SJSA1 (cell line): ENCODE measurements at places on chromosomes 7 and 10. TPM values are rescaled to one million over a fixed set of nuclear protein-coding genes. Genes with fewer than 3 reads are reported as not detected.

Gene TAX1BP1
- total RNA-seq, result 97.4 and 101 TPM in 2 replicates

Gene KCNH2
- not detected in 2 replicates for total RNA-seq

Gene DNAJC1
- total RNA-seq, result 54.3 and 78.3 TPM in 2 replicates

Gene CTBP2
- 63.2 and 75.4 TPM in 2 replicates for total RNA-seq

- DNase-seq, result no peak
These were observed 17.3 kb downstream of the ZNF775 start for GRCh38 chr7:150396426-150396825.

DNA sequence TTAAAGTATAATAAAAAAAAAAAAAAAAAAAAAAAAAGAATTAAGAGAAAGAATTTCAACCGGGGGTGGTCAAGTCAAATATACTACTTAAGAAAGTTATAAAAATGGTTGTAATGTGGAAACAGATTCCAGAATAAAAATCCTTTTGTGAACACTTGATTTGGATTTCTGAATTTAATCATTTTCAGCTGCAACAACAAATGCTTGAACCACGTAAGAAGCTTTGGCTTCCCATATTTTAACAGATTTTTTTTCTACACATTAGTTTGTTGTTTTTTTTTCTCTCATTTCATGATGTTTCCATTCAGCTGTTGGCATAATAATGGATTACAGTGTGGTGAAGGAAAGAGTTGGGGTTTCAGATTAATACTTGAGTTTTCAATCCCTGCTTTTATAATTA, 137.3 kb upstream of the AGR3 start:
- DNase-seq, result no peak
